Effector CD4-positive, alpha-beta T cell (primary cell): ENCODE measurements at places on chromosomes 12 and 14.

- no peak for DNase-seq
These were observed 398.6 kb downstream of the ZFP36L1 start for GRCh38 chr14:68394118-68394763.

GRCh38 chr14:90815572-90815821, 733 bp downstream of the TTC7B start:
- no peak for DNase-seq

DNA sequence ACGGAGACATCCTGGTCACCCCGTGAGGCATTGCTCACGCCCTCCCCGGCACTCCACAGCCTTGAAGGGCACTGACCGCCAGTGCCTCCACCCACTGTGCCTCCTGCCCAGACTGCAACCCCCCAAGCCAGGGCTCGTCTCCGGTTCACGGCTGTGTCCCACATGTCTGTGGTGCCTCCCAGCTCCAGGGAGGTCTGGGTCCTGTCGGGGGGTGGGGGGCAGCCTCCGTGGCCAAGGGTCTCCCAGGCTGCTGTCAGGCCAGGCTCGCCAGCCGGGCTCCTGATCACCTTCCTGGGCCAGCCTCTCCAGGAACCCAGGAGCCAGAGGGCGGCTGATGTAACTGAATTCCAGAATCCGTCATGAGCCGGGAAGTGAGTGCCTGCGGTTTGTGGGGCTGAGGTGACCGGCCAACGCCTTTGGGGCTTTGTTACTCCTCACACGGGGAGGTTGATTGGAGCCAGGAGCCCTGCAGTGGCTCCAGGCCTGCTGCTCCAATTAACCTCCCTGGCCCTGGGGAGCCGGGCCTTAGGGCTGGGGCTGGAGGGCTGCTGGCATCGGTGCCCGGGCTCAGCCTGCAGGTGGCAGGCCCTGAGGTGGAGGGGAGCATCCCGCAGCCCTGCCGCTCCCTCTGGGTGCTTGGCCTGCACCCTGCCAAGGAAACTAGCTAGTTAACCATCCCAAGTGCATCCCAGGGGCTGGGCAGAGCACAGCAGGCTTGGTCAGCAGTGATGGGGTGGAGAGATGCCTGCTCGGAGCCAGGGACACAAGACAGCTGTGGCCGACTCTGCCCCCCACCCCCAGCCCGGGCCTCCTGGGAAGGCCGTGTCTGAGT, 36.4 kb upstream of the FBRSL1 start:
- no peak for DNase-seq

DNA sequence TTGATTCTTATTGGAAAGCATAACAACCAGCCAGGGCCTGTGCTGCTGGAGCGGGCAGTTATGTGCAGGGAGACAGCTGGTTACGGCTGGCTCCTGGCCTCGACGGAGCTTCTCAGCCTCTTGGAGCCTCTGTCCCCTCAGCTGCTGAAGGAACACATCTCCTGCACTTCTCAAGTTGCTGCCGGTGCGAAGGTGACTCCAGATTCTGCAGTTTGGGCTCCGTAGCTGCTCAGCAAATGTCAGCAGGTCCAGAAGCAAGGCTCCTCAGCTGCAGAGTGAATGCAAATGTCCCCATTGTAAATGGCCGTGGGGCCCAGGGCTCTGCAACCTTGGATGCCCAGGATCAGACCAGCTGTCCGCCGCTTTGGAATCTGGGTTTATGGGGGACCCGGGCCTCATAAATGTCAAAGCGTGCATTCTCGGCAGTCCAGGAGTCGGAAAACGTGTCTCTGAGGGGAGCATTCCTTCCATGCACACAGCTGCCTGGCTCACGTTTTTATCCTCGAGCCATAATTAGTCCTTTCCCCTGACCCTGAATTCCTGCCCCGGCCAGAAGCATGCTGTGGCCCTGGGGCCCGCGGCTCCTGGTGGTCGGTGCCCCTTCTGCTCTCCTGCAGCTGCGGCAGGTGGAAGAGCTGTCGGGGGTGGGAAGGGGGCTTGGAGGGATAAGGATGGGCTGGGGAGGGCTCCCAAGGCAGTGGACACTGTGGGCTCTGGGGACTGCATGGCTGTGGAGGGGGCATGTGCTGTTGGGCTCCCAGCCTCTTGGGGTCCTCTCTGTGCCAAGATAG, 106.0 kb downstream of the KIF26A start:
- DNase-seq = no peak

DNA sequence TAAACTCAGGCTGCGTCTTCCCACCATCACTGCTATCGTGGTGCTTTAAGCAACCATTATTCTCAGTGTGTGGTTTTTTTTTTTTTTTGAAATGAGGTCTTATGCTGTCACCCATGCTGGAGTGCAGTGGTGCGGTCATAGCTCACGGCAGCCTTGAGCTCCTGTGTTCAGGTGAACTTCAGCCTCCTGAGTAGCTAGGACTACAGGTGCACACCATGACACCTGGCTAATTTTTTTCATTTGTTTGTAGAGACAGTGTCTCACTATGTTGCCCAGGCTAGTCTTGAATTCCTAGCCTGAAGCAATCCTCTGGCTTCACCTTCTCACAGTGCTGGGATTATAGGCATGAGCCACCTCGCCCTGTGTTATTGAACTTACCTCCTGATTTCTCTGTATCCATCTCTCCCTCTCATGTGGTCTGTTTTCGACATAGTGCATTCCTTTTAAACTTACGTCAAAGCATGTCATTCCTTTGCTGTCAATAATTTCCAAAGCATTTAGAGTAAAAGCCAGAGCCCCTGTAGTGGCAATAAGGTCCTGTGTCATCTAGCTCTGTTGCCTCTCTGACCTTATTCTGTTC, 255.5 kb downstream of the SNAPC1 start:
- DNase-seq = no peak

GRCh38 chr14:51282517-51282916, 42.5 kb downstream of the TMX1 start:
- no peak for DNase-seq
